ENCODE measurements at places on chromosomes 16 and 17.
A peak's percentile ranks its signal among the peaks of the same experiment; 100 is the strongest.

DNA sequence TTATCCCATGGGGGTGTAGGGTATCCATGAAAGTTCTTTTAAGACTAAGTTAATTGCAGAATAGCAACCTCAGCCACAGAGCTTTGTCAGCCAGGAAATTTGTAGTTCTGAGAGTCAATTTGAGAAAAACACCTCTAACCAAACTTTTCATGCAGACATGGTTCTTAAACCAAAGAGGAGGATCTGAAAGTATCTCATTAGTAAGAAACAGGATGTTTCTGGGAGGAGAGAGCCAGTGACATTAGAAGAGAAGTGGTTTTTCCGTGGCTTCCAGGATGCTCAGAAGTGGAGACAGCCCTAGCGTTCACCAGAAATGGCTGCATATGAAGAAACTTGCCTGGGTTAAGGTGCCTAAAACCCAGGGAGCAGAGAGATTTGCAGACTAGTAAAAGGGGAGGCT lies 7.9 kb downstream of the GNAO1 start:
- DNase-seq = no peak

GRCh38 chr17:18300725-18301480 lies 13.9 kb downstream of the TOP3A start:
- DNase-seq = no peak

- DNase-seq = no peak
These were observed 23.7 kb downstream of the CDH1 start for GRCh38 chr16:68760671-68761275.

DNA sequence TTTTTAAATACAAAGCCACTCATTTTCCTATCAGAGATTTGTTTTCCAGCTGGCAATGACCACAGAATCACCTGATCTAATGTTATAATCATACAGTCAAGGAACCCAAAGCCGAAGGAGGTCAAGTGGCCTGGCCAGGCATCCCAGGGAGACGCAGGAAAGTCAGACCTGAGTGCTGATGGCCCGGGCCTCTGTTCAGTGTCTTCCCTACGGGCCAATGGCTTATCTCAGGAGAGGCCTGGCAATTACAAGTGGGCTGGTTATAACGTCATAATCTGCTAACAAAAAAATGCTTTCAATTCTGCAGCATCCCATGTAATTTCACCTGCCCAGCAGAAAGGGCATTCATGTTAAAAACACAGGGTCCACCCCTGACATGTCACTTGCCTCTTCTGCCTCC lies 43.5 kb downstream of the ARHGAP17 start:
- DNase-seq = no peak

DNA sequence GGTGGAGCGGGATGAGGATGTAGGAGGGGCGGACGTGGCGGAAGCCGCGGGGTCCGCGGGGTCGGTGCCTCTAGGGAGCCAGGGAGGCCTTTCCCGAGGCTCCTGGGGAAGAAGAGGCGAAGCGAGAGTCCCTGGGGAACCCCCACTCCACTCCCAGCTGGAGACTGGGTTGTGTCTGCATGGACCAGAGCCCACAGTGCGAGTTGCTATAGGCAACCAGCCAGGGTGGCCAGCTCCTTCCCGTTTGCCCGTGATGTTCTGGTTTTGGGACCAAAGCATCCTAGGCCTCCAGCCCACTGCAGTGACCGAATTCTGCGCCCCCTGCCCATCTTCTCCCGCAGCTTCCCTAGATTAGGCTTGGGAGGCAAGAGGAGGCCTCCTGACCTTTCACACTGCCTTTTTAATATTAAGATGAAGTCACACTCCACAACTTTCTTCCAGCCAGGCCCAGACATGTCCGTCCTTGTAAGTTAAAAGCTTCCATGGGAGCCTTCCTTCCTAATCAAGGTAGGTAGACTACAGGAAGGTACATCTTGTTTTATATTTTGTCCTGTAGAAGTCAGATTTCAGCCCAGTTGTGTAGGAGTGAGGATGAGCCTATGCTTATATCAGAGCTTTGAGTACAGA lies 469 bp downstream of the AMZ2 start:
- peak; percentile 49 for DNase-seq

DNA sequence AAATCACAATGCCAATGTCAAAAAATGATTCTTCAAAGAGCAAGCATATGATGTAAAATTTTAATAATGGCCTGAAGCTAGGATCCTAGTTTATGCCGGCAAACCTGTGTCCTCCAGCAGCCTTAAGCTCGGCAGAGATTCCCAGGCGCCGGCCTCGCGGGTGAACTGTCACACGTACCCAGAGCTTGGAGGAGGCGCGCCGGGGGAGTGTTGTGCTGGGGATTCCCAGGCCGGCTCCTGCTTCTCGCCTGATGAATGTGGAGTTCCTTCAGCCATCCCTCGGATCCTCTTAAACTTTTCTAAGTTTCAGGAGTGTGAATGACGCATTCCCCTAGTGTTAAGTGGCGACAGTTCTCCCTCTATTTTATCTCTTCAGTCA lies 19.1 kb upstream of the NTN1 start:
- no peak for DNase-seq

GRCh38 chr17:32285746-32286517 lies 20.3 kb downstream of the RHBDL3 start:
- DNase-seq = peak; percentile 61

- DNase-seq = no peak
These were observed 1.6 kb upstream of the ETV4 start for GRCh38 chr17:43547659-43548256.

DNA sequence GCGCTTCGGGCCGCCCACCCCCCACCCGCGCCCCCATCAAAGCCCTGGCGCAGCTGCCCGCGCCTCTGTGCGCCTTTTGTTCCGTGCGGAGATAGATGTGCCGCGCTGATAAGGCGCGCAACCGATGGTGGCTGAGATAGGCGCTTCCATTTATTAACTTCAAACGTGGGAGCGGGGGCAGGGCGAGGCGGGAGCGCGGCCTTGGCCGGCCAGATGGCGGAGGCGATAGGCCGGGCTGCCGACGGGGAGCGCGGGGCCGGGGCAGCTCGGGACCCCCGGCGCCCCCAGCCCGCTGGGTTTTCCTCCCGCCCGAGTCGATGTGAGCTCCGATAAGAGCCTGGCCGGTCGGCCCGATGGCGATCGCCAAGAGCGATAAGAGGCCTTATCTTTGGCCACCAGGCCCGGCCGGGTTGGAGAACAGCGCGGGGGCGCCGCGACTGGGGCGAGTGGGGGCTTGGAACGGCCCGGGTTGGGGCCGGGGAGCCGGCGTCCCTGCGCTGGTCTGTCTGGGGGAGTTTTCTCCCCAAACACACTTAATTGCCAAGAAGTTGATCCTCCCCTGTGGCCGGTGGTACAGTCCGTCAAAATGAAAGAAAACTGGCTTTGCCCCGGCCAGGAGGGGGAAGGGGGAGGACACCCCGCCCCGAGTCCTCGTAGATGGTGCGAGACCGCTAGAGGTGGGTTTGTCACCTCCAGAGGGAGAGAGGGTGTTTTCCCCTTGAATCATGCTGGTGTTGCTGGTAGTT lies 2.7 kb downstream of the ZFPM1 start:
- peak; percentile 91 for DNase-seq

DNA sequence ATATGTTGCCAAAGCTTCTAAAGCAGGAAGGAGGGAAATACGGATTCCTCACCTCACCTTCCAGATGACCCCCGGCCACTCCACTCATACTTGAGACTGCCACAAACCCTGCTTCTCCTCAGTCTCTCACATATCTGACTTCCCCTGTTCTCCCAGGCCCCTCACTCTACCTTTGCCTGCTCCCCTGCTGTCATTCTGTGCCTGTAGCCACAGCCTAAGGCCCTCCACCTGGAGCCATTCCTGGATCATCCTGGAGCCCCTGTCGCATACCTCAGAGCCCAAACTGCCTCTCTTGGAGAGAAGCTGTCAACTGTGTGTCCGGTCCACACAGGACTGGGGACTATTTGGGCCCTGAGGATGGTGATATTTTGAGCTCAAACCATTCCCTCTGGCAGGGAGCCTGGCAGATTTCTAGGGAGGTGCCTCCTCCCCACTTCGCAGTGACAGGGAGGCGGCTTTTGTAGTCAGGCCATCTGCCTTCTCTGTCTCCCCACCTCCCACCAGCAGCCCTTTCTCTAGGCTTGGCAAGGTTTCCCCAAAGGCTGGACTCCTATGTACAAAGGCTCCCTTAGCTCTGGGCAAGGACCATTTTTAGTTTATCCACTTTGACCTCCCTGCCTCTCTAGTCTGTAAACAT lies 2.3 kb upstream of the MED24 start:
- no peak for DNase-seq

DNA sequence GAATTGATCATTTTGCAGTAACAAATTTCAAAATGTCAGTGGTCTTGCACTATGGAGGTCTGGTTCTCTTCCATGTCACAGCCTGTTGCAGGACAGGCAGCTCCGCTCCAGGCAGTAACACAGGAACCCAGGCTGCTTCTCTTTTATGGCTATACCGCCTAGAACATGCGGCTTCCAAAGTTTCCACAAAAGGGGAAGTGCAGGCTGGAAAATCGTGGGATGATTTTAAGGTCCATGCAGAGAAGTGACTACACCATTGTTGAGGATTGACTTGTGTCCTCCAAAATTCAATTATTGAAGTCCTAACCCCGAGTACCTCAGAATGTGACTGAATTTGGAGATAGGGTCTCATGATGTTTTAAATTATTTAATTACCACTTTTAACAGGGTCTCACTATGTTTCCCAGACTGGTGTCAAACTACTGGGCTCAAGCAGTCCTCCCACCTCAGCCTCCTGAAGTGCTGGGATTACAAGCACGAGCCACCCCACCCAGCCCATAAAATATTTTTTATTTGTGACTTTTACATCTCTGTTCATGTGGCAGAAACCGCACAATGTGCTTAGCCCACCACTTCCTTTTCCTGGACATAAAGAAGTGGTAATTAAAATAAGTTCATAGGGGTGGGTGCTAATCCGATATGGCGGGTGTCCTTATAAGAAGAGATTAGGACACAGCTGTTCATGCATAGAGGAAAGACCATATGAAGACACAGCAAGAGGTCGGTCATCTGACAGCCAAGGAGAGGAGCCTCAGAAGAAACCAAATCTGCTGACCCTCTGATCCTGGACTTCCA lies 279.2 kb upstream of the RPL38 start:
- DNase-seq = peak; percentile 61

DNA sequence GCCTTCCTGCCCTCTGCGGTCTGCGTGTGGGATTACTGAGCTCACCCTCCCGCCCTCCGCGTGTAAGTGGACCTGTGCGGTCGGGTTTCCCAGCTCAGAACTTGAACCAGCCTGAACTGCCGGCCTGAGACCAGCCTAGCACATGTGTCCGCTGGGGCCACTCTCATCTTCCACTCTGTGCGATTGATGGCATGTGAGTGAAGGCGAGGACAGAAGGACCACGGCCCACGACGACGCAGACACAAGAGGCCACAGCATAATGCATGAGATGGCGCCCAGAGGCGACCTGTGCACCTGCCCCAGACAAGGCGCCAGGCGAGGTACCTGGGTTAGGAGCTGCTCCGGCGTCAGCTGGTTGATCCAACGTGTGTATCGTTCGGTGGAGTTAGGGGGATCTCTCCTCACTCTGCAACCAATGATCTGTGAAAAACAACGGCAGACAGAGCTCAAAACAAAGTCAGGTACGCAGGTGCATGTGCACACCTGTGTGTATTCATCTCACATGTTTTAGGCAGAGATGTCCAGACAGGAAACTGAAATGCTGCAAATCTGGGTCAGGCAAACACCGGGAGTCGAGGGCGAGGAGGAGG lies 74.5 kb upstream of the METRNL start:
- DNase-seq = no peak

DNA sequence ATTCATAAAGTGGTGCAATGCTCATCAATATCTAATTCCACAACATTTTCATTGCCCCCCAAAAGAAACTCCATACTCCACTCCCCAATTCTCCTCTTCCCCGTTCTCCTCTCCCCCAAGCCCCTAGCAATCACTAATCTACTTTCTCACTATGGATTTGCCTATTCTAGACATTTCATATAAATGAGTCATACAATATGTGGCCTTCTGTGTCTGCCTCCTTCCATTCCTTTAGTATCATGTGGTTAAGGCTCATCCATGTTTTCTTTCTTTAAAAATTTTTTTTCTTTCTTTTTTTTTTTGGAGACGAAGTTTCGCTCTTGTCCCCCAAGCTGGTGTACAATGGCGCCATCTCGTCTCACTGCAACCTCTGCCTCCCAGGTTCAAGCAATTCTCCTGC lies 56.3 kb upstream of the HAS3 start:
- DNase-seq = no peak

GRCh38 chr16:31880322-31880979 lies 6.8 kb downstream of the ZNF267 start:
- DNase-seq = peak; percentile 79

DNA sequence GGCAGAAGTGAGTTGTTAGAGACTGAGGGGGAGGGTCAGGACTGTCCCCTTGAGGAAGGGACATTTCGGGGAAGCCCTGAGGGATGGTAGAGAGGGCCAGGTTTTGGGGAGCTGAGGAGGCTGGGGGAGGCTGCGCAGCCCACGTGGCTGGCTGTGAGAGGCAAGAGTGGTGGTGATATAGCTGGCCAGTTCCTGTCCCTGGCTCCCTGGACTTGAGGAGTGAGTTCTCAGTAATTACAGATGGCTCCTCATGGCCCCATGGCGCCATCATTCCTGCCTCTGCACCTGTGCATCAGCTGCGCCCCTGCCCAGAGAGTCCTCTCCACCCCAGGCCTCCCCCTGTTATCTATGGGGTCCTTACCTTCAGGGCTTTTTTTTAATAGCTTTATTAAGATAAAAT lies 30.3 kb downstream of the MPRIP start:
- DNase-seq = no peak

GRCh38 chr16:66754819-66755218 lies 3.4 kb upstream of the DYNC1LI2 start:
- DNase-seq = no peak

DNA sequence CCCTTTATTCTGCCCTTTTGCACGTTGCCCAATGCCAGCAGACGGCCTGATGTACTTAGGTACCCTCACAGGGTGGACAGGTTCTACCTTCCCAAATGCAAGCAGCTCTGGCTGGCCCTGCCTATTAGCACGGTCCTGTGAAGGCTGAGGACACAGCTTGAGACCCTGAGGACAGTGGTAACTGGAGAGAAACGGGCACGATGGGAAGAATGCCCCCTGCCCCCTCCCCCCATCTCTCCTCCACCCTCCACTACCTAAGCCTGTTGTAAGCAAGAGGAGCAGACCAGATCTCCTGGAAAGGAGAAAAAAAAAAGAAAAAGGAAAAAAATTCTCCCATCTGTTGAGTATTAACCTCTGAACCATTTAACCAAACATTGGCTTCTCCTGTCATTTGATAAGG lies 34.1 kb downstream of the MEOX1 start:
- DNase-seq = no peak

DNA sequence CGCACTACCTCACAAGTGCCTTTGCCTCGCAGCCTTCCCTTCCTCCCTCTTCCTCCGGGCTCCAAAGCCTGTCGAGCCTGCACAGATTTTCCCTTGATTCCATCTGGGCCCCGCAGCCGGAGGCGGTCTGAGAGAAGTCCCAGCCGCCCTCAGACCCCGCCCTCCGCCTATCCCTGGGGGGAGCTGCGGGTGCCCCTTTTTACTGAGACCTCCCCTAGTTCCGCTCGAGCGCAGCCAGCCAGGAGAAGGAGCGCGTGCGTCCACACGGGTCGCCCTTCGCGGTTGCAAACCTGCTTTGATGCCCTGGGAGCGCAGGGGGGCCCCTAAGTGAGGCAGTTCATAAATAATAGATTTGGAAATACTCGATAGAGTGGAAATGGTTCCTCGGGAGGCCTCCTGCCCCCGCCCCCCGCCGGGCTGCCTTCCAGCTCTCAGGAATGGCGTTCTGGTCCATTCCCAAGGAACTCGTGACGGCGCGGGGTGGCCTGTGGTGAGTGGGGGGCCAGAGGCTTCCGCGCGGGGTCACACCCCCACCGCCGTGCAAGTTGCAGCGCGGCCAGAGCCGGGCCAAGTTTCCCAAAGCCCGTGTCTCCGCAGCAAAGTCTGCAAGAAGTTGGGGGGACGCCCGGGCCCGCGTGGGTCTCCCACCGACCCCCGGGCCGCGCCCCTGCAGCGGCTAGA lies 610 bp downstream of the C16orf74 start:
- peak; percentile 71 for DNase-seq

GRCh38 chr17:53516636-53517035 lies 306.1 kb upstream of the KIF2B start:
- DNase-seq = no peak
